ENCODE measurements at places on chromosomes 5 and 9.

GRCh38 chr5:147859962-147860640 lies 18.4 kb upstream of the SCGB3A2 start:
- DNase-seq, result no peak

DNA sequence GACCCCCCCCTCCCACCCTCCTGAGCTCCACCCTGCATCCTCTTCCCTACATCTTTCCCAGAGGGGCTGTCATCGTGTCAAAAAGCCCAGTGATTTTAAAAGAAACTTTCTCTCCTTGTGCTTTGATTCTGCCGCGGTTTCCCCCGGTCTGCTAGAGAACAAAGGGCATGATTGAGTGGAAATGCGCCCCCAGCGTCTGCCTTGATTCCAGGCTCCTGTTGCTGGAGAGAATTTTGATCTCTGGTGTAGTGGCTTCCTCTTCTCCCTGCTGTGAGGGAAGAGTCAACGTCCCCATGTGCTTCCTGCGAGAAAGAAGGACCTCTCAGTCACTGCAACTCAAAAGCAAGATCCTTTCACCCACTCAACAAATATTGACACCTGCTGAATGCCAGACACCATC lies 61.9 kb upstream of the RAPGEF1 start:
- no peak for DNase-seq

DNA sequence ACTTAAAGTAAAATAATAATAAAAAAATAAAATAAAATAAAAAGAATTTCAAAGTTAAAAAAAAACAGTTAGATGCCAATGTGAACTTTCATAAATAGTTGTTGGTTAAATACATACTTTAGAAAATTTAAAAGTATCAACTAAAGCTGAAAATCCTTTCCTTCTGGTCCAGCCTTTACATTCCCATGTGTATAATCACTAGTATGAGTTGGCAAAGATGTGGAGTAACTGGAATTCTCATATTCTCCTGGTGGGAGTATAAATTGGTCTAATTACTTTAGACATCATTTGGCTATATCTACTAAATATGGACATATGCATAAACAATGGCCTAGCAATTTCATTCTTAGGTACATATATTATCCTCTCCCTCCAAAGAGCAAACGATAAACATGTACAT lies 619.9 kb downstream of the PTPRD start:
- DNase-seq, result no peak

DNA sequence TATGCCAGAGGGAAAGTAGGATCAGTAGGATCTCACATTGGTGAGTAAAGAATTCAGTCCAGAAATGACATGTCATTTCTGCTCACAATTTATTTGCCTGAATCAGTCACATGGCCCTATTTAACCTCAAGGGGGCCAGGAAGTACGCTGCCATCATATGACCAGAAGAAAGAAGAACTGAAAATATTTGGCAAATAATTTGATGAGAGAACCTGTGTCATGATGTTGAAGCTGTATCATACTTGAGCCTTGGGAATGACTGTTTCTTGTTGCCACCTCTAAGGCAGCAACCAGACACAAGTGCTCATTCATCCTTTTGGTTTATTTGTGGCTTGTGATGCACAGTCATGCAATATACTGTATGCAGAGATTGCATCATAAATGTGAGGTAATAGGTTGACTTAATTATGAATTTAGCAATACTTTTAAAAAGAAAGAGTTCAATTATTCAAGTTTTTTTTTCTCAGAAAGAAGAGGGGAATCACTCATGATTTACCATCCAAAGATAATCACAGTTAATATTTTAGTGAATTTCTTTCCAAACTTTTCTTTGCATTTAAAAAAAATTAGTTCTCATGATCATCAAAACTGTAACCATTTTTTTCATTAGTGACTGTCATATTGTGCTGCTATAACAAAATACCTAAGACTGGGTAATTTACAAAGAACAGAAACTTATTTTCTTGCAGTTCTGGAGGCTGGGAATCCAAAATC lies 8.2 kb upstream of the ZFYVE16 start:
- DNase-seq, result no peak

- DNase-seq, result no peak
Measured at GRCh38 chr9:68532131-68532530, 8.6 kb downstream of the TMEM252 start.

DNA sequence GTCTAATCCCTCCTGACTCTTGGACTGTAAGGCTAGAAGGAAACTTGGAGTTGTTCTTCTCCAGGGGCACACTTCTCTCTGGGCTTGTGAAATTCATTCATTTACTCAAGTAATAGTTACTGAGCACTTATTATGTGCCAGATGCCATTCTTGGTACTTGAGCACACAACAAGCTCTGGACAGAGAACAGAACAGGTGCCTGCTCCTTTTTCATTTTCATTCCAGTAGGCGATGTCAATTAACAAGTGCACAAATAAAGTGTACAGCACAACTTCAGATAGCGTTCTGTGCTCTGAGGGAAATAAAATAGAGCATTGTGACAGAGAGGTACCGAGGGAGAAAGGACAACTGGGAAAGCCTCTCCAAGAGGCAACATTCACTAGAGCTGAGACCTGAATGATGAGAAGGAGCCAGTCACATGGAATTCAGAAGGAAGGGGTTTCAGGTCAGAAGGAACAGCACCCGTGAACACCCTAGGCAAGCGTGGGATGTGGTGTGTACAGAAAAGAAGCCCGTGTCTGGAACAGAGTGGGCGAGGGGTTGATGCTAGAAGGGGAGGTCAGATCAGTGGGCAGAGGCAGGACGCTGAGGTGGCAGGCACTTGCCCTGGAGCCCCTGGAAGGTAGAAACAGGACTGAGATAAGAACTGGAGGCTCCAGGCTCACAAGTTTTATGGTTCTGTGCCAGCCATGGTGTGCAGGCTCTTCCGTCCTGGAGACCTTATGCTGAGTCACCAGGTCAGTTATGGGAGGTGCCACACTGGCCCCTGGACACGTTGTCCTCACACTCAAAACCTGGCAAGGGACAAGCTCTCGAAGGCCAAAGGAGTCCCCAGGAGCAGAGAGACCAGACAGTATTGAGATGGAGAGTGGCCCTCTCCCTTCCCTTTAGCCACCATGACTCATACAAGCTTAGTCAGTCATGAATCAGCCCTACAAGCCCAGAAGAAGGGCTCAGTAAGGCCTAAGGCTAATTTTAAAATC lies 7.2 kb upstream of the ABLIM3 start:
- DNase-seq, result no peak

- no peak for DNase-seq
Measured at GRCh38 chr9:113612828-113613227, 149.3 kb downstream of the RGS3 start.

- DNase-seq, result no peak
Measured at GRCh38 chr9:72524820-72525540, 3.6 kb downstream of the TMC1 start.

DNA sequence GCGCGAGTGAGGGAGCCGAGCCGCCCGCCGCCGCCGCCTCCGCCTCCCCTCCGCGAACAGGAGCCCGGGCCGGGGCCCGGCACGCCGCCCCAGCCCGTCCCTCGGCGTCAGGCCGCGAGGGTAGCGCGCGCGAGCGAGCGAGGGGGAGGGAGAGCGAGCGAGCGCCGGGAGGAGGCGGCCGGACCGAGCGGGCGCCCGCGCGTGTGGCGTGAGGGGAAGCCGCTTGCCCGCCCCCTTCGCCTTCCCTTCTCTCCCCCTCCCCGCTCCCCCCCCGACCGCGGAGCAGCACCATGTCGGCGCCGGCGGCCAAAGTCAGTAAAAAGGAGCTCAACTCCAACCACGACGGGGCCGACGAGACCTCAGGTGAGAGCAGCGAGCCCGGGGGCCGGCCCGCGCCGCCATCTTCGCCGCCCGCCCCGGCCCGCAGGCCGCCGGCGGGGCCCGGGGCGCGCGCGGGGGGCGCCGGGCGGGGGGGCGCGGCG lies 312 bp downstream of the SET start:
- no peak for DNase-seq

- DNase-seq, result no peak
Measured at GRCh38 chr5:80442742-80443141, 34.9 kb downstream of the ZFYVE16 start.

DNA sequence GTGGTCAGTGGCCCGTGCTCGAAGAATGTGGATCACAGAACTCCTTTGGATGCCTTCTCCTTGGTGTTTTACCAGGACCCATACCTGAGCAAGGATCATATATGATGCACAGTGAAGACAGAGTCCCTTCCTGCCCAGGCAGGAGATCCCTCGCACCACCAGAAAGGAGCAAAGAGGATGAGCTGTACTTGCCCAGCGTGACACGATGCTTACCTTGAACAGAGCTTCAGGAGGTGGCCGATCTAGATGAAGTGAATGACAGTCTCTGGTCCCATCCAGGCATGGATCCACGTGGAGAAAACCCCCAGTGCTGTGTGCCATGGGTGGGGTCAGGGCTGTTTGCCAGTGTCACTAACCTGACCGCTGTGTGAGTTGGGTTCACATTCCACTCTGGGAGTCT lies 455.4 kb downstream of the GADD45G start:
- DNase-seq, result no peak

- DNase-seq, result no peak
Measured at GRCh38 chr5:77402796-77403195, 89.3 kb downstream of the WDR41 start.
